ENCODE measurements at places on chromosomes 13 and 19.

GRCh38 chr19:16067205-16067938, 8.9 kb upstream of the TPM4 start:
- no peak for DNase-seq

DNA sequence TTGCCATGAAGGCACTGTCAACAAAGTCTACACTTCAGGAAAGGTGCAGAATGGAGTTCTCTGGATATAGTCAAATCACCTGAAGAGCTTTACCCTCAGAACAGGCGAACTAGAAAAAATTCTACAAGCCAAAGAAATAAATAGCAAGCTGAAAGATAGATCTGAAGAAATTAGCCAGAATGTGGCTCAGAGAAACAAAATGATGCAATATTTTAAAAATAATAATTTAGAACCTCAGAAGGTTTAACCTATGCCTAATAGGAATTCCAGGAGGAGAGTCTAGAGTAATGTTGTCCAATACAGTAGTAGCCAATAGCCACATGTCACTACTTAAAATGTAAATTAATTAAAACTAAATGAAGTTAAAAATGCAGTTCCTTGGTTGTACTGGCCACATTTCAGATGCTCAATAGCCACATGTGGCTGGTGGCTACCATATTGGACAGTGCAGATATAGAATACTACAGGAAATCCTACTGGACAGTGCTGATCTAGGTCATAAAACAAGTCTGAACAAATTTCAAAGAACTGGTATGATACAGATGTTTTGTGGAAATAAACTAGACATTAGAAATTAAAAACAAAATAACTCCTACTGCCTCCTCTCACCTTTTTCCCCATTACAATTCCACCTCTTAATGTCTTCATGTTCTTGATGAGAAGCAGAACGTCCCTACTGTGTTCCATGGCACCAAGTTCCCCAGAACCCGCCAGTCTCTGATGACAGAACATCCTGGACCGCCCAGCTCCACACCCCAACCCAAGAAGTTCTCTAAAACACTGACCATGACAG, 679 bp upstream of the CDADC1 start:
- no peak for DNase-seq

DNA sequence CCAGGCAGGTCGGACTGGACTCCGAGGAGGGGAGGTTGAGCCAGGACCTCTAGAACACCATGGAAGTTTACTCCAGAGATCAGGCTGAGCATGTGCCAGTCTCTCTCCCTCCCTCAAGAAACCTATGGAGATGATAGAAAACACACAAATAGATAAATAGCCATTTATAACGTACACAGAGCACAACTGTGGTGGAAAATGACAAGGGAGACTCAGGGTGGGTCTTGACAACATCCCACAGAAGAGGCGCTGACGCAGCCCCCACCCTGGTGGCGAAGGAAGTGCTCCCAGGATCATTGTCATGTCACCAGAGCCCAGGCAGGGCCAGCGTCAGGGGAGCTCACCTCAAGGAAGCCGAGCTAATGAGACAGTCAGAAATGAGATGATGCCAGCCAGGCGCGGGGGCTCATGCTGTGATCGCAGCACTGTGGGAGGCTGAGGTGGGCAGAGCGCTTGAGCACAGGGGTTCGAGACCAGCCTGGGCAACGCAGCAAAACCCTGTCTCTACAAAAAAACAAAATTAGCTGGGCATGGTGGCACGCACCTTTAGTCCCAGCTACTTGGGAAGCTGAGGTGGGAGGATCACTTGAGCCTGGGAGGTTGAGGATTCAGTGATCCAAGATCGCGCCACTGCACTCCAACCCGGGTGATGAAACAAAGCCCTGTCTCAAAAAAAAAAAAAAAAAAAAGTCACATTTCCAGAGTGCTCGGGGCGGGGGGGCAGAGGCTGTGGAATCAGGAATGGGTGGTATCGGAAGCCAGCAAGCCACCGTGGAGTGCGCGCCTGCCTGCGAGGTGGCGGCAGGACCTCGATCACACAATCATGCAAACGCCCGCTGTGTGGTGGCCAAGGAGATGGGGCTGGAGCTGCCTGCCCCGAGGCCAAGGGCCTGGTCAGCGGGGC, 178.4 kb downstream of the KDM4B start:
- no peak for DNase-seq

DNA sequence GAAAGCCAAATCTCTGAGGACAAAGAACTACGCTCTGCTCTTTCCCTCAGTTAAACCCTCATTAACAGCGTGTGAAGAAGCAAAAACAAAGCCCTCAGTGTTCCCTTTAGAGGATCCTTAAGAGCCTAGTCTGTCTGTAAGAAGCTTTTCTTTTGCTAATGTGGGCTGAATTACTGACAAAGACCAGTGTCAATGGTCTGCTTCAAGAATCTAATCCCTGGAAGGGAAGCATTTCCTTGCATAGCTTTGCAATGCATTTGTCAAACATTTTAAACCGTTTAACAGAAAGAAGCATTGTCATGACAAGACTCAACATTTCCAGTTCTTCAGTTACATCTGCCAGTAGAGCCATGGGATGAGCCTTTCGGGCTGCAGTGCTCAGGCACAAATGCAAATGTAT, 64.9 kb downstream of the EDNRB start:
- no peak for DNase-seq

DNA sequence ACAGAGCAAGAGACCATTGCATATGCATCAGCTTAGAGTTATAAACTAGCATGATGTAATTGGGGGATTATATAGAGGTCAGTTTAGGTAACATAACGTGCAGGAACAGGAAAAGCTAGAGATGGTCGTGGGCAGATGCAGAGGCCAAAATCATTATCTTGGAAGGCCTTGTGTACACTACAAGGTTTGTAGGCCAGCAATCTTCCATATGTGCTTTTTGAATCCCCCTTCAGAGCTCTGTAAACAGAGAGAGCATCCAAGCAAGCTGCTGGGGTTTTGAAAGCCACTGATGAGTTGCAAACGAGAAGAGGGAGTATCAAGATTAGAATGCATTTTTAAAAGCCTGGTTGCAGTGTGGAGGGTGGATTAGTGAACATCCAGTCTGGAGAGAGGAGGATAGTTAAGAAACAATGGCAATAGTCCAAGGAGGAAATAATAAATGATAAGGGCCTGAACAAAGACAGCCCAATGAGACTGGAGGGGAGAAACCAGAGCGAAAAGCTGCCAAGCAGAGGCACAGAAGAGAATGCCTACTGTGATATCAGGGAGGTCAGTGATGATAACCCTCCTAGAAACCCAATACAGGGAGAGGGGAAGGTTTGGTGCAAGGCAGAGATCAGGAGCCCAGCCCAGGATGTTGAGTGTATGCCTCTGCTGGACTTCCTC, 109.6 kb downstream of the ZAR1L start:
- DNase-seq, result no peak

- DNase-seq, result no peak
Measured at GRCh38 chr13:113825841-113826240, 38.0 kb downstream of the GAS6 start.

DNA sequence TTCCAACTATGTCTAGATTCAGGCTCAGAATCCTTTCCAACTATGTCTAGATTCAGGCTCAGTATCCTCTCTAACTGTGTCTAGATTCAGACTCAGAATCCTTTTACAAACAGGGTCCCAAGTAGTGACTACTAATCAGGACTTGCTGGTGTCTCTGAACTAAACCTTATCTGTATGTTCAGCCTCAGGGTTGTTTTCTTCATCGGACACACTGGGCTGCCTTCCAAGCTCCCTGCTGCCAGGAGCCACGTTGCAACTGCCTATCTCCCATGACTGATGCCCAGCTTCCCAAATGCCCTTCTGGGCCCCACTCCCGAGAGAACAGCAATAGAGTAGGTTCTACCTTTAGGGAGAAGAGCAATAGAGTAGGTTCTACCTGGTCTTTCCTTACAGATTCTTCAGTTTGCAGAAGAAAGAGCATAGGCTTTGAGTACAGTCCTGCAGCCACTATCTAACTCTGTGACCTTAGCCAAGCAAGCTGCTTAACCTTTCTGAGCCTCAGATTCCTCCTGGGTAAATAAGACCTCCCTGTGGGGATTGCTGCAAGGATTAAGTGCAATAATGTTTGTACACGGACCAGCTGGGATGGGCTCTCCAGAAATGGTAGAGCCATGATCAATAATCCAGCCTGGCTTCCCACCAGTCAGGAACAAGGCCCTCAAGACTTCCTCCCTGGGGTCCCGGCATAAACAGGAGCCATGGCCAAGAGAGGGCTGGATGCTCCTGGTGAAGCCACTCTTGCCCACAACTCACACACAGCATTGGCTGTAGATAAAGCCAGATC, 61.5 kb downstream of the ZIC5 start:
- no peak for DNase-seq

DNA sequence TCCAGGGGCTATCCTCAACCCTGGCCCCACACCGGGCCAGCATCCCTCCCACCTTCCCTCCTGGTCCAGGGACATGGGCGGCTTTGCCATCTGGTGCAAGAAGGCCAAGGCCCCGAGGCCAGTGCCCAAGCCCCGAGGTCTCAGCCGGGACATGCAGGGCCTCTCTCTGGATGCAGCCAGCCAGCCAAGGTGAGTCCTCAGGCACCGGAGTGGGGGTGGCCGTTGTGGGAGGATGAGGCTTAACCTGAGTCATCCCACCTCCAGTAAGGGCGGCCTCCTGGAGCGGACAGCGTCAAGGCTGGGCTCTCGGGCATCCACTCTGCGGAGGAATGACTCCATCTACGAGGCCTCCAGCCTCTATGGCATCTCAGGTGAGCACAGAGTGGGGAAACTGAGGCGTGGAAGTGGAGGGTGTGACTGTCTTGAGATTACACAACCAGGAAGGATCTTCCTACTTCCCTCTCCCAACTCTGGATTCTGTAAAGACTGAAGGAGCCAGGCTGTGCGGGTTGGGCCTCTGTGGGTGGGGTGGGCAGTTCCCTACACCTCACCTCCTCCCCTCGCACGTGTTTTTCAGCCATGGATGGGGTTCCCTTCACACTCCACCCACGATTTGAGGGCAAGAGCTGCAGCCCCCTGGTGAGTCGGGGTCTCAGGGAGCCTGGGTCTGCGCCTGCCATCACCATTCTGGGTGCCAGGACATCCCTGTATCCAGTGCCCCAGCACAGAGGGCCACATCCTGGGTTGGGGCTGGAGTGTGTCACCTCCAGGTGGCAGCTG, 3.8 kb downstream of the MVB12A start:
- no peak for DNase-seq

DNA sequence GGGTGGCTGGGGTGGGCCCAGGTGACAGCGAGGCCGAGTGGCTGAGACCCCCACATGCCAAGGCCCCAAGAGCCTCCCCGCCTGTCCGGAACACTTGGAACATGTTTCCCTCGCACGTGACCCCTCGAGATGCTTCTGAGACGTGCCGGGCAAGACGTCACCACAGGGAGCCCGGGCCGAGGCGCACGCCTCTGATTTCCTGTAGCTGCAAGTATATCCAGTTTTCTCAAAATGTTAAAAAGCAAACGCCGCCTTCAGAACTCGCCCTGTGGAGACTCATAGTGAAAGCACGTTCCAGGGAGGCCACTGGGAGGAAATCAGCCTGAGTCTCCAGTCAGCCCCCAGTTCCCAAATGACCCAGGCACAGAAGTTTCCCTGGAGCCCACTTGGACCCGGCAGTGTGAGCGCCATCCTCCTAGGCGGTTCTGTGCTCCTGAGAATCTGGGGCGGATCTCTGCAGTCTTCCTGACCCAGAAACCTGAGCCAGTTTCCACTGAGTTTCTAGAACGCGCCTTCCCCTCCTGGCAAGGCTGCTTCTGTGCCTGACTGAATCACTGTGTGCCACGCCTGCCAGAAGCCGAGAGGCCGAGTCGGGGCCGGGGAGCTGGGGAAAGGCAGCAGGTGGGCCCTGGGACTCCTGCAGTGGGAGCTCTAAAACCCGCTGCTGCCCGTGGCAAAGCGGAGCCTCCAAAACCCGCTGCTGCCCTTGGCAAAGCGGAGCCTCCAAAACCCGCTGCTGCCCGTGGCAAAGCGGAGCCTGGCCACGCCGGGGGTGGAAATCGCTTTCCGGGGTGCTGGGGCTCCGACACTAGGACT, 179.3 kb downstream of the KDM4B start:
- no peak for DNase-seq

- DNase-seq, result no peak
Measured at GRCh38 chr13:26719356-26719945, 41.1 kb downstream of the GPR12 start.

DNA sequence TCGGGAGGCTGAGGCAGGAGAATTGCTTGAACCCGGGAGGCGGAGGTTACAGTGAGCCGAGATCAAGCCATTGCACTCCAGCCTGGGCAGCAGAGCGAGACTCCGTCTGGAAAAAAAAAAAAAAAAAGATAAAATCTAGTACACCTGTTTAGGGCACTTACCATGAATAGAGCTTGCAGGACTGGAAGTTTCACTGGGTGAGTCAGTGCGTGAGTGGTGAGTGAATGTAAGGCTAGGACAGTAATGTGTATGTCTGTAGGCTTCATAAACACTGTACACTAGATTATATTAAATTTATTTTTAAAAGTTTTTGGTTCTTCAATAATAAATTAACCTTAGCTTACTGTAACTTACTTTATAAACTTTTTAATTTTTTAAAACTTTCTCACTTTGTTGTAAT, 22.9 kb downstream of the PPP5C start:
- DNase-seq, result no peak

- DNase-seq, result no peak
Measured at GRCh38 chr19:8446061-8446709, 1.4 kb downstream of the HNRNPM start.

DNA sequence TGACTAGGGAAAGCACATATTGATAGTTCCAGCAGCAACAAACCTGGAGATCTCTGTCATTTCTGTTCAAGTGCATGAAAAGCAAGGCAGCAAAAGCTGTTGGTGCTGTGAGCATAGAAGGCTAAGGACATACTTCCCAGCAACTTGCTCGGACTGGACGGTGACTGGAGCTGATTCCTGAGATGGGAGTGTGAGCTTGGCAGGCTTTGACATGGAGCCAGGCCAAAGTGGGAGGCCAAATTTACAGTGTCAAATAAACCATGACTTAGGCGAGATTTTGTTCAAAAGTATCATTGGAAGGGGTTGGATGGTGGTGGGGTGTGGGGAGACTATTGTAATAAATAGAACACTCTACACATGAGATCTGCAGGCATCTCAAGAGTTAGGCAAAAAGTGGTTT, 5.9 kb upstream of the ARGLU1 start:
- no peak for DNase-seq

- no peak for DNase-seq
Measured at GRCh38 chr13:22091971-22092300, 421.1 kb downstream of the FGF9 start.
